ENCODE measurements at places on chromosomes 2 and 18.

- no peak for DNase-seq
Measured at GRCh38 chr18:12803069-12803936, 80.7 kb downstream of the PTPN2 start.

GRCh38 chr18:77123320-77124231 is 9.0 kb downstream of the MBP start:
- no peak for DNase-seq

DNA sequence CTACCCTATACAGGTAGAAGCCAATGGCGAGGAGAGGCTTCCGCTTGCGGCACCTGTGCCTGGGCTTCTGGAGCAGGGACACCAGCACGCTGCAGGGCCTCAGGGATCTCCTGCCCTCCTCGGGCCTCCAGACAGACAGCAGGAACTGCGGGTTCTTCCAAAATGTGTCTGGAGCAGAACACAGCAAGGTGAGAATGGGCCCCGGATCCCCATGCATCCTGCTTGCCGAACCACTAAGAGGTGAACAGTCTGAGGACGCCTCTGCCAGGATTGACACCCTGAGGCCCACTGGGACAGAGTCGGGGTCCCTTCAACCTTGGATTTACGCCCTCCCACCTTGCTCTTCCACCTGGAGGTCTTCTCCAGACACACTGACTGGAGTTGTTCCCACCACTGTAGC is 25.4 kb downstream of the CAPN14 start:
- DNase-seq, result no peak

DNA sequence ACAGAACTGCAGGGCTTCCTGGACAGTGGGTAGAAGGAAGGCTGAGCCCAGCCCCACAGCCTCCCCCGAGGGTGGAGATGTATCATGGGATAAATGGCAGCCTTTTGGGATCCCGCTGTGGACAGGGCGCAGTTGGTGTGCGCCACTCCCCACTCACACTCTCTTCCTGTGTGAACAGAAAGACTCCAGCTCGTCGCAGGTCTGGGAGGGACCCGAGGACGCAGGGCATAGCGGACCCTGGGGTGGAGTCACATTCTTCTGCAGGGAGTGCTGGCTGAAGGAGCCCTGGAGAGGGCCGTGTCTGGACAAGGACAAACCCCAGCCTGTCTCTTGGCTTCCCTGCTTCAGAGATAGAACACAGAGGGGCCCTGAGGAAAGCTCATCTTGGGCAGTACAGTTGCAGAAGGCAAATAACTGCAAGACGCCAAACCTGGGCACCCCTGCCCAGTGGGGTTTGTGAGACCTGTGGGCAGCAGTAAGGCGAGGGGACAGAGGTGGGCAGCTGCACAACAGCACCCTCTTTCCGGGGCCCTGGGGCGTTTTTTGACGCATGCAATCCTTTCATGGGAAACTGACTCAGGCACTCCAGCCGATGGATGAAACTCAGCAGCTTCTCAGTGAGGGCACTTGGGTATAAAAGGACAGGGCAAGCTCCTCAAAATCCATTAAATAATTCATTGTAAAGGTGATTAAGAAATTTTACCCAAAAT is 101.9 kb downstream of the USP40 start:
- DNase-seq, result no peak

DNA sequence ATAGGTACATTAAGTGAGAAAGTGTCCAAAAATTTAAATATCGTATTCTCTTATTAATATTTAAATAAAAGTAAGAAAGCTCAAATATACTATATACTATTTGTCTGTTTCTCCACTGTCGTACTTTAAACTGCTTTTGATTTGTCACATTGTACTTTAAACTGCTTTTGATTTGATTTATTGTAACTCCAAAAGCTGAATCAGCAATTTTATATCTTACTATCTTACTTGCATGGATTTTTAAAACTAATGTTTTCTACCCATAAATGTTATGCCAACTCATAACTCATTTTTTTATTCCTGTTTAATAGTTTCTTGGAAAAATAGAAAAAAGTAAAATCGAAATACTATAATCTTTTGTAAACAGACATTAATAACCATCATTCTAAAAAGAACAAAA is 1128.2 kb upstream of the ACVR2A start:
- DNase-seq, result no peak

- DNase-seq, result no peak
Measured at GRCh38 chr2:108972663-108973062, 16.4 kb downstream of the EDAR start.

GRCh38 chr2:196252408-196253115 is 81.2 kb upstream of the STK17B start:
- DNase-seq, result no peak

DNA sequence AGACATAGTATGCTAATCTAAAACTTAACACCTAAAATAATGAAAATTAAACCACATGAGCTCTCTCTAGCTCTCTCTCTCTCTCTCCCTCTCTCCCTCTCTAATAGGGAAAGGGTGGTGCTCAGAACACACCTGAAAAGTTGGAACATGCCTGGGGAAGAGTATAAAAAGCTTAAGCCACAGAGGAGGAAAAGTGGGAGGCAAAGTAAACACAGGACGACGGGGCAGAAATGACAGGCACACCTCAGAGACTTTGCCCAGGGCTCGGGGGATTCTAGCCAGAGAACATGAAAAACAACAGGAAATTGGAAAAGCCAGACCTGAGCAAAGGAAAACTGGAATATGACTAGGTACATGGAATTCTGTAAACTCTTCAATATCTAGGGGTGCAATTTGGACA is 666.1 kb downstream of the BCL11A start:
- DNase-seq, result no peak

- no peak for DNase-seq
Measured at GRCh38 chr18:48545757-48546321, 7.0 kb downstream of the CTIF start.

- no peak for DNase-seq
Measured at GRCh38 chr18:22169889-22170420, 566 bp downstream of the GATA6 start.

GRCh38 chr2:207395535-207396251 is 134.1 kb upstream of the CREB1 start:
- DNase-seq, result no peak

- DNase-seq, result no peak
Measured at GRCh38 chr2:42744545-42745082, 19.3 kb downstream of the OXER1 start.

DNA sequence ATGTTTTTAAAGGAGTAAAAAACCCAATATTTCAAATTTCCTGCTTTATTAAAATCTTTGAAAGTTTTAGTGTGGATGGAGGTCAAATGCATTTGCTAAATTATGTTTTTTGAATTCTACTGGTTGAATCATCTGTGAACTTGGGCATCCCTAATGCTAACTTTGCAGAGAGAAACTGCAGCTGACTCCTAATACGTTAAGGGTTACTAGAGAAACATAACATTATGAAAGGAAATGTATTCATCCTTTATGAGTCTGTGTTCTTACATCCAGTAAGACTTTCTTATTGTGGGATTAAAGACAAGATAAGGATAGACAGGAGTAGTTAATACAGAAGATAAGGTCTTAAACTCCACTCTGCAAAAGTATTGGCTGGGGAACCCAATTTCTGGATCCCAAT is 140.6 kb downstream of the FAM124B start:
- DNase-seq, result no peak

GRCh38 chr2:154470376-154470775 is 228.1 kb upstream of the KCNJ3 start:
- no peak for DNase-seq

- no peak for DNase-seq
Measured at GRCh38 chr2:64862623-64863022, 126.6 kb upstream of the SLC1A4 start.
